ENCODE measurements at places on chromosomes 3 and 15.

GRCh38 chr15:57122080-57122840 is 203.8 kb downstream of the TCF12 start:
- DNase-seq = no peak

DNA sequence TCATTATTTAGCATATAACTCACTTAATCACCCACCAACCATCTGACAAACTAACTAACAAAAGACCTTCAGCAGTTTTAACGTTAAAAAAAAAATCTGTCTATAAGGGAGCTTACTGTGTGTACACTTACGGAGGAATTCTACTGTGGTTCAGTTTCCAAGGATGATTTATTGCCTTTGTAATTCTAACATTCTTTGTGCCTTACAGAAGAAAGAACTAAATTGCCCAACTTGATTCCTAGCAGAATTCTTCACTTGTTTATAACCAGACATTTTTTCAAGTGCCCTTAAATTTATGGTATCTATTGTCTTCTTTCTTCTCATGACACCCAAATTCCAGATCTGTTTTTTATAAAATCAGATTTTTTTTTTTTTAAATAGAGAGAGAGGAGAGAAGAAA is 119.7 kb upstream of the IGSF10 start:
- DNase-seq = no peak

- DNase-seq = no peak
Measured at GRCh38 chr15:55514414-55514850, 6.4 kb upstream of the DNAAF4 start.

DNA sequence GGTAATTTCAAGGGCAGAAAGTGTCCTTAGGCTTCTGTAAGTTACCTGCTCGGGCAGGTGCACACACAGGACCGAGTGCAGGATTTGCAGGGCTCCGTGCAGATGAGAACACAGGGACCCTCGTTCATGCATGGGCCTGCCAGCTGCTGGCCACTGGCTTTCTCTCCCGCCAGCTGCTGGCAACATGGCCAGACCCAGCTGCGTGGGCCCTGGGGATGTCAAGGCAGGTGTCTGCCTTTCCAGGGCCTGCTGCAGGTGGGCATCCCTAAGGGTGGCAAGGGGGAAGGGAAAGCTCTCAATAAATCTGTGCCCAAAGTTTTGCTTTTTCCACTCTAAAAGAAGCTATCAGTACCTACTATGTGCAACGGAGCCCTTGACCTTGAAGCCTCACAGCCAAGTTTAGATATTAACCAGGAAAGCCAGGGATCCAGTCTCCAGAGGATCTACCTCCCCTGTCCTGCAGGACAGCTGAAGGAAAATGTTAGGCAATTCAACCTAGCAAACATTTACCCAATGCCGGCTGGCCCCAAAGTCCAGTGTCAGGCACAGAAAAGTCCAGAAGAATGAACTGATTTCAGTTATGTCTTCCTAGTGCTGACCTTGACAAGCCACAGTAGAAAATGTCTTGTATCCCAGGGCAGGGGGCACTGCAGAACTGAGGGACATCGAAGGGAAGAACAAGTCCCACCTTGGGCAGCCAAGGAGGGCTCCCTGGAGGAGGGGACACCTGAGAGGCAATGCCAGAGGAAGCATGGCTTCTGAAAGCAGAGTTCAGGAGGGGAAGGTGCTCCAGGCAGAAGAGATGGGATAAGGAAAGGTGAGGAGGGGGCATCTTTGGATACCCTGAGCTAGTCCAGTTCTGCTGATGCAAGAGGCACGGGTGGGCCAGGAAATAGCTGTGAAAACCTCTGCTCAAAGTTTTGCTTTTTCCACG is 26.4 kb downstream of the NUP210 start:
- DNase-seq = no peak

DNA sequence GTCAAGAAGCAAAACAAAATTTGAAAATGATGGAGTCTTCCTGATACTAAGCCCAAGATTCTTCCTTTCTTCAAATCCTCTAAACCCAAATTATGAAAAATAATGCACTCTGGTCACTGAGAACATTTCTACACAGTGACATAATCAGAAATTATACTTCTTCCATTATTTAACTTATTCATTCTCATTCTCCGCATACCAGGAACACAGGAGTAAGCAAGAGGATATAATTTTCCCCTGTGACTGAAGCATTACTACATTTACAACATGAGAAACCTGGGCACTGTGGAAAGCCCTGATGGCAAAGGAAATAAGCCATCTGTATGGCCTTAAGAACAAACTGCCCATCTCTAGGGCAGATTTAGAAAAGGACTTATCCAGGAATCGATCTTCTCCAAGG is 47.0 kb downstream of the EXD1 start:
- DNase-seq = no peak

DNA sequence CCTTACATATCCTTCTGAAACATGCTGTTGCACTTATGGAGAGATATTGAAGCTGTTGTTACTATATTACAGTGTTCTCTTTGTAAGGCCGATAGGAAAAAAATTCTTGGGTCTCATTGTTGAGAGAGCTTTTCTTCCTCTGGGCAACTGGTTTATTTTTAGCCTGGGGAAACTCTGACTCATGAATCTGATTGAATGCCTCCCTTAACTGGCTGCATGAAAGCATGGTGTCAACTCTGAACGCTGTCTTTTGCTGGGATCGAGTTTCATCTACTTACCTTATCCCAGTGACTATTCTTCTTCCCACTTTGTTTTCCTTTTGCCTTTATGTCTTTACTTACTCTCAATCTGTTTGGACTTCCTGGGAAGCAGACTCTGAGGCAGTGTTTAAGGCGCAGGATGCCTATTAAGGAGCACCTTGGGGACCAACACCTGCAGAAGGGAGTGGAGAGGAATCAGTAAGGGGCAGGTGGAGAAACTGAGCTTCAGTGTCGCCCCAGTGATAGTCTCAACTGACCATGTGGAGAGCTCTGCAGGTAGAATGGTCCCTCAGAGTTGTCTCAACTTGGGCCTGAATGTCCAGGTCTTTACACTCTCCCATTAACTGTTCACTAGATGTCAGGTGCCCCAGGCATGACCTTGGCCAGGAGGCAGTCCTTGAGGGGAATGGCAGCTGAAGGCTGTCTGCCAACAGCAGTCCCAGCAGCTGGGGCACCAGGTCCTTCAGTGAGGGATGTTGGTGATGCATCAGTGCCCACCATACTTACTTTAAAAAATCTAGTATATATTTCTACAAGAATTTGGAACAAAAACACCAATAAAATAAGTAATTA is 88.9 kb upstream of the CCNL1 start:
- peak; percentile 69 for DNase-seq

- DNase-seq = no peak
Measured at GRCh38 chr3:8645712-8646111, 1.1 kb upstream of the SSUH2 start.

GRCh38 chr3:156382458-156383346 is 172.2 kb downstream of the SSR3 start:
- DNase-seq = peak; percentile 26

DNA sequence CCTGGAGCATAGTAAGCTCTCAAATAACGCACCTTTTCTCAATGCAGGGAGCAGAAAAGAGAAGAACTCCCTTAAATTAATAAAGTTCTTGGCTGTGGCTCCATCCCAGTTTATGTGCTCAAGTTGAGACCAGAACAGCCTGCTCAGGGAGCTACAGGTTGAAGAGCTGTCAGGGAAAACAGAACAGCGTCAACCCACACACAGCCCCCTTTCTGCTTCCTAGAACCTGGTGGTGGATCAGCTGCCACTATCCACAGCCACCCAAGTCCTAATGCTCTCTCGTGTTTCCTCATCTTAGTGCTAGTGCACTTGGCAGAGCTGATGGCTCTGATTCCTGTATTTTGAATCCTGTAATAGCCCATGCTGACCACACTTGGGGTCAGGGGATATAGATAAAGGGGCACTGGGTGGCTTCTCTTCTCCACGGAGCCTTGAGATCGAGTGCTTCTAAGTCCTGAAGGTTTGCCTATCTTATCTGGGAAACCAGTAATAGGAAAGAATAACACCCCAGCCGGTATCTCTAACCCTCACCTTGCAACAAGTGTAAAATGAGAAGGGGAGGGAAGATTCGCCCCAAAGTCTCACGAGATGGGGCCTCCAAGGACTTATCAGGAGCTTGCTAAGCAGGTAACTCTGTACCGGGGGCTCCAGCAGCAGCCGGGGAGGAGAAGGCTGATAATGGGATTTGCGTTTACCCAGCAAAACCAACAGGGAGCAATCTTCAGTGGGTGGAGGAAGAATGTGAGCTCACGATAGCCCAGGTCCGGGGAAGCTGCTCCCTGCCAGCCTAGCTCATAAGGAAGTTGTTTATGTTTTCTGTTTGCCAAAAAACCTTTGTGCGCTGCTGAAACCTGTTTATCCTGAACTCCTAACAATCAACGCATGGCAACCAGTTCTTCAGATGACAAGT is 136.2 kb upstream of the ICE2 start:
- no peak for DNase-seq

DNA sequence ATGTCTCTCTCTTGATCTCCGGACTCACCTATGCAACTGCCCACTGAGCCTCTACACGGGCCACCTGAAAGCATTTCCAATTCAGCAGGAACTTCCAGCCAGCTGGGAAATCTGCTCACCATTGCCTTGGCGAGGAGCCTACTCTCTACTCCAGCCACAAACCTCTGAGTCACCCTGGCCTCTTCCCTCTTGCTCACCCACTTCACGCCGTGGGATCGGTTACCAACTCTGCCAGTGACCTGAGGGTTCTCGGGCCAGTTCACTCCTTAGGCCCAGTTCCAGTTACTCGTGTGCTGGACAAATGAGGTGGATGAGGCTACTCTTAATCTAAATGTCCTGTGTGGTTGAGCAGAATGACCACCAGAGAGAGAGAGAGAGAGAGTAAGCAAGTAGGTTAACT is 70.1 kb downstream of the CEMIP start:
- peak; percentile 20 for DNase-seq

- no peak for DNase-seq
Measured at GRCh38 chr3:31575448-31575847, 42.7 kb downstream of the STT3B start.

DNA sequence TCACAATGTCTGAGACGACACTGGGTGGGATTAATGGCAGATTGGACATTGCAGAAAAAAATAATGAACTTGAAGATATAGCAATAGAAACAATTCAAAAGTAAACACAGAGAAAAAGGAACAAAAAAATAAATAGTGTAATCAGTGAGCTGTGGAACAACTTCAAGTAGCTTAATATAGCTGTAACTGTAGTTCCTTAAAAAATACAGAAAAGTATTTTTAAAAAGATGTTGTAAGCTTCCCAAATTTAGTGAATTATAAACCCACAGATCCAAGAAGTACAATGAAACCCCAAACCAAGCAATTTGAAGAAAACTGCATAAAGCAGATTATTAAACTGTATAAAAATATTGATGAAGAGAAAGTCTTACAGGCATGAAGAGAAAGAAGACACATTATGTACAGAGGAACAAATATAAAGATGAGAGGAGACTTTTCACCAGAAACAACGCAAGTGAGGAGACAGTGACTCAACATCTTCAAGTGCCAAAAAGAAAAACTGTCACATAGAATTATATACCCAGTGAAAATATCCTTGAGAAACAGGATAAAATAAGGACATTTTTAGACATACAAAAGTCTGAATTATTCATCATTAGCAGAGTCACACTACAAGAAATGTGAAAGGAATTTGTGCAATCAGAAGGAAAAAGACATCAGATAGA is 176.4 kb downstream of the NFKBIZ start:
- no peak for DNase-seq

DNA sequence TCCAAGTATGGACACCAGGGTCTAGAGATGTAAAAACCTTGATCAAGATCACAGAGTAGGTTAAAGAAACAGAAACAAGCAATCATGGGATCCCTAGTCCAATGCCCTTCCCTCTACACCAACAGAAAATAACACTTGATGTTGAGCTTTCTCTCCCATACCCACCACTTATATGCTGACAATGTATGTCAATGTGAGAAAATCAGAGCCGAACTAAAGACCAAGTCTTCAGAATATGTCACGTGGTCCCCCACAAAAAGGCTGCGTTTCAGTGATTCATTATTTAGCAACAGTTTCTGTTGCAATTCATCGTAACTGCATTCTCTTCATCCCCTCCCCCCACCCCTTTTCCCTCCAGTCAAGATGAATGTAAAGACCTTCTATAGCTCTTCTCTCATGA is 278.9 kb upstream of the STT3B start:
- DNase-seq = no peak

- no peak for DNase-seq
Measured at GRCh38 chr3:148827585-148827984, at the start of gene CPB1. Gene CPB1 (plus strand): TSS chr3:148827811. CDS start chr3:148827824, 13 bp downstream.

DNA sequence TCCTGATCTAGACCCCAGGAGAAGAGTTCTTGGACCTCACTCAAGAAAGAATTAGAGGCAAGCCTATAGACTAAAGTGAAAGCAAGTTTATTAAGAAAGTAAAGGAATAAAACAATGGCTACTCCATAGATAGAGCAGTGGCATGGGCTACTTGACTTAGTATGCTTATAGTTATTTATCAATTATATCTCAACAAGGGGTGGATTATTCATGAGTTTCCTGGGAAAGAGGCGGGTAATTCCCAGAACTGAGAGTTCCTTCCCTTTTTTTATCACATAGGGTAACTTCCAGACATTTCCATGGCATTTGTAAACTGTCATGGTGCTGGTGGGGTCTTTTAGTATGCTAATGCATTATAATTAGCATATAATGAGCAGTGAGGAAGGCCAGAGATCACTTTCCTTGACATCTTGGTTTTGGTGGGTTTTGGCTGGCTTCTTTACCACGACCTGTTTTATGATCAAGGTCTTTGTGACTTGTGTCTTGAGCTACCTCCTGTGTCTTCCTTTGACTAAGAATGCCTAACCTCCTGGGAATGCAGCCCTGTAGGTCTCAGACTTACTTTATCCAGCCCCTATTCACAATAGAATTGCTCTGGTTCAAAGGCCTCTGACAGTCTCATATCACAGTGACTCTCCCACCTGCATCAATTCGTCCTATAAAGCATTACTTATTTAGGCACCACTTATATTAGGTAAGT is 35.3 kb upstream of the PLSCR2 start:
- no peak for DNase-seq

DNA sequence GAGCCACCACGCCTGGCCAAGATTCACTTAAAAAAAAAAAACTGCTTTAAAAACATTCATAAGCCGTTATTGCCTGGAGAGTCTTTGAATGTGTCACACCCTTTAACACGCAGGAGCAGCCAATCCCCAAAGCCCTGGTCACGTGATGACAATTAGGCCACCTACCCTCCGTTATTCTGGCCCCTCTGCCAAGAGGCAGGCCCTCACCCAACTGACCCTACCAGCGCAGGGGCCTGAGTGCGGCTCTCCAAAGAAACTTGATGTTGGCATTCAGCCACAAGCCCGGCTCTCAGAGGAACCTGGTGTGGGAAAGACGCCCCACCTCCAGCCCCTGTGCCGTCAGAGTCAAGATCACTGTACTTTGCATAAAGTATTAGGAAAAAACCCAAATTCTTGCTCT is 11.6 kb upstream of the MUC4 start:
- no peak for DNase-seq

DNA sequence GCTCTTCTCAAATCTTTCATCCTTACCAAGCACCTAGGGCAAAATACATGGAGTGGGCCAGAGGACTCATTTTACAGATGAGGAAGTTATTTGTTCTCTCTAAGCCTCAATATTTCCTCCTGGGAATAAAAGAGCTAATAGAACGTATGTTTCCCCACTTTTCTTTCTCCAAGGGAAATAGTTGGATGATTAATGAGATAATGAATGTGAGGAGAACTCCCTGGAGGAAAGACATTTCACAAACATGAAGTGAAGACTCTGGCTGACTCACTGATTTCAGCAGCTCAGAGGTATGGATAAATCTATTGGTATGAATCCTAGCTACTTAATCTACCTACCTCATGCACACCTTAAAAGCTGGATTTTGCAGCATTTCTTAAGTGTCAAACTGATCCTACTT is 98.4 kb downstream of the ECT2 start:
- no peak for DNase-seq
